ENCODE measurements at places on chromosomes 13 and 19. TPM values are rescaled to one million over a fixed set of nuclear protein-coding genes. Genes with fewer than 3 reads are reported as not detected.

FGF14 gene
- under 0.01 TPM for total RNA-seq

PPP6R1 gene
- 23.8 TPM for total RNA-seq

GRCh38 chr19:47658431-47659348 lies 49.8 kb downstream of the BICRA start:
- DNase-seq = no peak

DNA sequence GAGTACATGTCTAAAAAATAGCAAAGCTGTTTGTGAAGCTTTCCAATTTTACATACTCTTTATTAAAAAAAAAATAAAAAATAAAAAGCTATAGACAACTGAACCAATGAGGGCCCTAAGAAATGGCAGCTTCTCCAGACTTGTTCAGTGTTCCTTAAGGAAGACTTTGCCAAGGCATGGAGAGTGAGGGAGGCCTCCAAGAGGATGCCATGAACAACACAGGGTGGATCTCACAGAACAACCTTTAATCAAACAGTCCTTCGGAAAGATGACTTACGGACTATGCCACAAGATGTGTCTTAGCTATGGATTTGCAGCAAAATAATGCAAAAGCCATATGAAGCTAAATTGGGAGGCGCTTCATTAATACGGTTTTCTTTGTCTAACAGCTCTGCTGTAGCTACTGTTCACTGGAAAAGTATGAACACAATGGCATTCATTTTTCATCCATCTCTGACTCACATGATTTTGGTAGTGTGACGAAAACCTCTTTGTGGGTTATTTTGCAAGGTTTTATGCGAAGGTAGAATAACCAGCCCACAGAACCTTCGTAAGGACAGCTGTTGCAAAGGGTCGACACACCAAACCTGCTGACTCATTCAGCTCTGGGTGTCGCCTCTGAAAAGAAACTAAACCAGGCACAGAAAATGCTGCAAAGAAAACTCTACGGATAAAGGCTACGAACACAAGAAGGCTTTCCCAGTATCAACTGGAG lies 27.7 kb downstream of the EFNB2 start:
- no peak for DNase-seq

DNA sequence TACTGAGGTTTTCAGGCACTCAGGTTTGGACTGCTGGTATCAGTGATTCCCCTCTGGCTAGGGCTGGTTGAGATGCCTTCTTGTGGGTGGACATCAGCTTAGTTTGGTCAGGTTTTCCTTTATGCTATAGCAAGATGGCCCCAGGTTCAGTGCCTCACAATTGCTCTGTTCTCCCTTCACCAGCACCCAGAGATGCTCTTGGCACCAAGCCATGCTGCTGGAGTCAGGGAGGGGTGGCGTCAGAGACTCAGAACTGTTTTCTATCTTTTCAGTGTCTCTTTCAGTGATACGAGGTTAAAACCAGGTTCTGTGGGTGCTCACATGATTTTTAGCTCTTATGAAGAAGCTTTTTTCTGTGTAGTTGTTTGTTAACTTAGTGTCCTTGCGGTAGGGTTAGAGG lies 96.9 kb downstream of the NBEA start:
- no peak for DNase-seq

DNA sequence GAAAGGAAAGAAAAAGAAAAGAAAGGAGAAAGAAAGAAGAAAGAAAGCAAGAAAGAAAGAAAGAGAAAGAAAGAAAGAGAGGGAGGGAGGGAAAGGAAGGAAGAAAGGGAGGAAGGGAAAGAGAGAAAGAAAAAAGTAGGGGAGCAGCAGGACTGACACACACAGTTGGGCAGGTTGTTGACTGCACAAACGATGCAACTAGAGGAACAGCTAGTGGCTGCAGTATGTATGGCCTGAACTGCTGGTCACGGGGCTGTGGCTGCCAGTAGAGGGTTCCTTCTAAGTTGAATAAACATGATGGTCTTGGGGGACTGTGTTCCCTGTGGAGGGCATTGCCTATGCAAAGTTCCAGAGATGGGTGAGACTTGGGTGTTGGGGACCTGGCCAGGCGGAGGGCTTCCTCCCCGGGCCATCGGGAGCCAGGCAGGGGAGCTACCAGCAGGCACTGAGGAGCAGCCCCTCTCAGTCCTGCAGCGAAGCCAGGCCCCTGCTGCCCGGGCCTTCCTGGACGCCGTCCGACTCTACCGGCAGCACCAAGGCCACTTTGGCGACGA lies 16.7 kb upstream of the COLGALT1 start:
- DNase-seq = no peak

DNA sequence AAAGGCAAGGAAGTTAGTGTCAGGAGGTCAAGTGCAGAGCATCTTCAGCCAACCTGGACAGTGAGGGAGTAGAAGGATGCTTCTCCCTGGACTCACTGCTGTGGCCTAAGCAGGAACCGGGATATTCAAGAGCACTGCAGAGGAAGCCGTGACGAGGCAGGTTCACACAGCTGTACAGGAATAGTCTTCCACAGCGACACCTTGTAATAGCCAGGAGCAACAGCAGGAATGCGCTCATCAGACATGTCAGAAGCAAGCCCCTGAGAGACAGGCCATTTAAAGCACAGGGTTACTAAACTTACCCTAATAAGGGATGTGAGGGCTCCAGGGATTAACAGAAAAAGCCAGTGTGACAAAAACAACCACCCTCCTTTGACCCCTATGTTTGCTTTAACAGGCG lies 3.5 kb upstream of the MED26 start:
- DNase-seq = no peak

Data from breast epithelium (tissue), 4 donors.